M059J (cell line): ENCODE measurements at places on chromosomes 4 and X. TPM values are rescaled to one million over a fixed set of nuclear protein-coding genes. Genes with fewer than 3 reads are reported as not detected.

Gene BEND2
- not detected in 2 replicates for total RNA-seq

Gene LUZP4
- not detected in 2 replicates for total RNA-seq

Gene MND1
- 9.2 and 18.4 TPM in 2 replicates for total RNA-seq

Gene FGB
- total RNA-seq = not detected in 2 replicates
